ENCODE measurements at places on chromosomes 3 and 15.

DNA sequence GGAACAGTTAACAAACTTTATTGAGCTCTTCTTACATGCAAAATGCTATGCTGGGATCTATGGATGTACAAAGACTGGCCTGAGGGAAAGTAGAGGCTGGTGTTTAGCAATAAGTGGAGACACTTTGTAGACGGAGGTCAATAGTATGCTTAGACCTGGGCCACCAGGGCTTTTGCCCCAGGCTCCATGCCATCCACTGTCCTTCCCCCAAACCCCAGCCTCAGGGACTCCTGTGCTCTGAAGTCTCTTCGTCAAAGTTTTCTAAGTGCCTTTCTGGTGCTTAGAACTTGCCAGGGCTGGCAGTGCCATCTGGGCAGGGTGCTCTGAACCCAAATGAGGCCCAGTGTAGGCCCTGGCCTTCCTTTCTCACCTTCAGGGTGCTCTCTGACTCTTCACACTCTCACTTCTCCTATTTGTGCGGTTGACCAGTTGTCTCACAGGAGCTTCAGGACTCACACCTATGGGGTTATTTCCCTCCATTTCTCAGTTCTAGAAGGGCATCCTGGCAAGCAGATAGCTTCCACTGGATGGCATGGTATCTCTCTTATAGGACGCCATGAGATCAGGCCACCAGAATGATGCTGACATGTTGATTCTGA lies 21.8 kb upstream of the KCNAB1 start:
- DNase-seq: no peak

DNA sequence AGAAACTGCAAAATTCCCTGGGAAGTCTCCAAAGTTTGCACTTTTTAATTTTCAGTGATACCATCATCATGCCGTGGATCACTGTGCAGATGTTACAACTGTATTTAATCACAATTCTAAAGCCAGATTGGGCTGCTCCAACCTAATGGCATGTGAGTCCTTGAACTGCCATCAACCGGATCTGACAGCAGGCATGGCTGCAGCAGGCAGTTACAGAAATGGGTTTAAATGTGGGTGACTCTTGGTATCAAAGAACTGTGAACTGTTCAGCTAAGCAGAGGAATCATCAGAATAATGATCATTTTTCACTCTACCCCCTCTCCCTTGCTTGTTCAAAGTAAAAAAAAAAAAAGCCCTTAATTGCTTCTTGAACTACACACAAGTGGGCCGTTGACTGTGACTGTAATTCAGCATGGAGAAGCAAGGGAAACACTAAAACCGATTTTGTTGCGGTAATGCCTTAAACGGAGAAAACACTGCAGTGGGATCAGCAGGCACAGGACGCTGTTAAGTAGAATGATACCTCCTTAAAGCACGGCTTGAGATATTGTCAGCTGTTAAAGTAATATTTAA lies 152.4 kb downstream of the RORA start:
- peak; percentile 15 for DNase-seq

DNA sequence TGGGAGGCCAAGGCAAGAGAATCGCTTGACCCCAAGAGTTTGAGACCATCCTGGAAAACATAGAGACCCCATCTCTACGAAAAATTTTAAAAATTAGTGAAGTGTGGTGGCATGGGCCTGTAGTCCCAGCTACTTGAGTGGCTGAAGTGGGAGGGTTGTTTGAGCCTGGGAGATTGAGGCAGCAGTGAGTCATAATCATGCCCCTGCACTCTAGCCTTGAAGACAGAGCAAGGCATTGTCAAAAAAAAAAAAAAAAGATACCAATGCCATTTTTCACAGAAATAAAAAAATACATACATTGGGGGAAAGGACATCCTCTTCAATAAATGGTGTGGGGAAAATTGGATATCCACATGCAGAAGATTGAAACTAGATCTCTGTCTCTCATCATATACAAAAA lies 74.6 kb downstream of the CERS3 start:
- DNase-seq: no peak

DNA sequence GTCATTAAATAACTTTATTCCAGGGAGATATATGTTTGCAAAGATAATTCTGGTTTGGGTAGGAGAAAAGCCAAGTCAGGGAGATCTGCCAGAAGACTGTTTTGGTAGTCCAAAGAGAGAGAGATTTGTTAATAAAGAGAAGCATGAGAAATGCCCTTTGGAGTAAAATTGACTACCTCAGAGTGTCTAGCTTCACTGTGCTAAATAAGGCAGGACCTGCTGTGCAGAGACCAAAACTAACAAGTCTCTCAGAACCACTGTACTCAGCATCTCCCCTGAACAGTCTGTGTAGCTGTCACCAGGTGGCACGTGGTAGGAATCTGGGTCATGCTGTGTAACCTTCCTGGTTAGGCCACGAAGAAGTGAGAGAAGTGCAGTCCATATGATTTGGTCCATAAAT lies 31.6 kb upstream of the SLC35G2 start:
- no peak for DNase-seq

- DNase-seq: no peak
These were observed 612.2 kb upstream of the GOLIM4 start for GRCh38 chr3:168707900-168708299.

GRCh38 chr3:183809270-183809669 lies 16.1 kb downstream of the MAP6D1 start:
- DNase-seq: no peak

GRCh38 chr3:128064962-128065361 lies 12.7 kb downstream of the SEC61A1 start:
- no peak for DNase-seq
